Brain (organoid and tissue), 16 donors: ENCODE measurements at places on chromosomes 5 and 9. TPM values are rescaled to one million over a fixed set of nuclear protein-coding genes. Genes with fewer than 3 reads are reported as not detected.

CRHBP gene
- polyA plus RNA-seq = 2.2 TPM

GRCh38 chr5:147465747-147466146 is 44.1 kb downstream of the DPYSL3 start:
- DNase-seq = no peak

DNA sequence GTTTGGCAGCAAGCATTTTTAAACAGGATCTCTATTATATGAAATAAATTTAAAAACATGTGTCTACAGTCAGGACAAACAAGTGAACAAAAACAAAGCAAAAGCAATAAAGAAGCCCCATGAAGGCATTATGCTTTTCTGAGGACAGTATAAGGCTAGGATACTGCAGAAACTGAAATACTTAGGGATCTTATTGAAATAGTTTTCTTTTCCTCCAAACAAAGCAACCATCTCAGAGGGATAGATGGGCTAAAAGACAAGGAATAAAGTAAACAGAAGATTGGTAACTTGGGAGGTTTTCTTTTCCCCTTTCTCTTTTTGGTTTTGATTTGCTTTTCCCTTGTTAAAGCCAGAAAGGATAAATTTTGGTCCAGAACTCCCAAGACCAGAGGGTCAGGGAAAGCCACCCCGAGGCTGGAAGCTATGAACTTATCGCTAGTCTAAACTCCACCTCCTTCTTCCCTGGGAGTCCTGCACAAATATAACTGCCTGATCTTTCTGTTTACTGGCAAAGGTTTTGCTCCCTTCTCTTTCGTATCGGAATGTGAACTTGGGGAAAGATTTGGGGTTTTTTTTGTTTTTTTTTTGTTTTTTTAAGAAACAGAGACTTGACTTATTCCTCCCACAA is 164.0 kb downstream of the GHR start:
- DNase-seq = no peak

- no peak for DNase-seq
These were observed 168.3 kb upstream of the RASA1 start for GRCh38 chr5:87099291-87099839.

GRCh38 chr9:115691693-115692092 is 461.9 kb upstream of the PAPPA start:
- DNase-seq = no peak

DAB2 gene
- 4.5 TPM for polyA plus RNA-seq

HEMGN gene
- polyA plus RNA-seq = not detected

GRCh38 chr5:141574122-141574510 is 44.7 kb downstream of the DIAPH1 start:
- DNase-seq = no peak

DNA sequence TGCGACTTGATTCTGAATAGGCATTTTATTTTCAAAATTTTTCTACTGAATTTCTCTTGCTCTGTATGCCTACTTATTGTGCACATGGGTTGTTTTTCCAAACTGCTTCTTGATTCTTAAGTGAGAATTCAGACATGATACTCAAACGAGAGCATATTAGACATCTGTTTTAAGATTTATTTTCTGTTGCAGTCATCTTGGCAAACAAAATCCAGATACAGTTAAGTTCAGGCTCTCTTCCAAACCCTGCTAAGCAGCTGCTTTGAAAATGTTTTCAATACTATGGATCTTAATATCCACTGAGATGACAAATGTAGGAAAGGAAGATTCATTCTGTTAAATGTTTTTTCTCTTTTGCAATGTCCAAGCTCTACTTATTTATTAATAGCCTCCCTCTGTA is 4.5 kb downstream of the TMEM215 start:
- no peak for DNase-seq

DNA sequence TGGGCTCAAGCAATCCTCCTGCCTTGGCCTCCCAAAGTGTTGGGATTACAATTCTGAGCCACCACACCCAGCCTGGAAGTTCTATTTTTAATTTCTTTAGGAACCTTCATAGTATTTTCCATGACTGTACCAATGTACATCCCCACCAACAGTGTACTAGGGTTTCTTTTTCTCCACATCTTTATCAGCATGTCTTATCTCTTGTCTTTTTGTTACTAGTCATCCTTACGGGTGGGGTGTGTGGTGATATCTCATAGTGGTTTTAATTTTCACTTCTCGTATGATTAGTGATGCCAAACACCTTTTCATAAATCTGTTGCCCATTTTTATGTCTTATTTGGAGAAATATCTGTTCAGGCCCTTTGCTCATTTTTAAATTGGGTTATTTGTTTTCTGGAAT is 123.0 kb upstream of the MEF2C start:
- DNase-seq = no peak

TRIM52 gene
- polyA plus RNA-seq = 3.1 TPM

DNA sequence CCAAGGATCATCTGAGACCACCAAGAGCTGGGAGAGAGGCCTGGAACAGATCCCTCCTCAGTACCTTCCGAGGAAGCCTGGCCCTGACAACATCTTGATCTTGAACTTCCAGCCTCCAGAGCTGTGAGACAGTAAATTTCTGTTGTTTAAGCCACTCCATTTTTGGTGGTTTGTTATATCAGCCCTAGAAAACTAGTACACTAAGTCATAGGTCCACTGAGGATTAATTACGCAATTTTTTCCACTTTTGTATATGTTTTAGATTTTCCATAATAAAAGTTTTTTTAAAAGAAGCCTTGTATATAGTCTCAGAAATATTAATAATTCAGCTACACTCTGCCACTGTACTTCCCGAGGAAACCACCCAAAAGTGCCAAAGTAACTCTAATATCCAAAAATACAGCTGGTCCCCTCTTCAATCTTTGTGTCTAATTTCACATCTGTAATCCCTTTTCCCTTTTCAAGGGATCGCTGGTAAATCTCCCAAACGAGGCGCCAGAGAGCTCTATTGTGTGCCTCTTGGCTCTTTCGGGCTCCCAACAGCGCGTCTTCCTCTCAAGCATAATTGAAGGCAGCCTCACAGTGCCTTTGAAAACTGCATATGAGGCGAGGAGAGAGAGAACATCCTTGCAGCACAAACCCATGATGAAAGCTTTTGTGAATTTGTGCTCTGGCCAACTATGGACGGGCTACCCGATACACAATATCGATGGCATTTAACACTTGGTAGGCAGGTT is 32.7 kb downstream of the PRUNE2 start:
- DNase-seq = peak; percentile 62

DNA sequence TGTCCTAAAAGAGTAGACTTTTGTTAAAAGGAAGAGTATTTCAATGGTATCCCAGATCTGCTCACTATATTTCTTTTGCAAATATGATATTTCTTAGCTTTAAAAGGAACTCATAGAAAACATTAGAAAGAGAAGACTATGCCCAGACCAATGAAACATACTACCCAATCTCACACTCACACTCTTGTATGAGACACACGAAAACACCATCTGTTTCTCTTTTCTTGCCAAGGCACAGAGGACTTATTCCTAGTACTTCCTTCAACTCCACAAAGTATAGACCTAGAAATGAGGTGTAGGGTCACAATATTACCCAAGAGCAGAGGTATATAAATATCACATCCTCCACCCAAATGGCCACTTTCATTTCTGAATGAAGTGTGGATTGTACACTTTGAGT is 292.4 kb upstream of the ACO1 start:
- no peak for DNase-seq

HAVCR2 gene
- 2.8 TPM for polyA plus RNA-seq

DNA sequence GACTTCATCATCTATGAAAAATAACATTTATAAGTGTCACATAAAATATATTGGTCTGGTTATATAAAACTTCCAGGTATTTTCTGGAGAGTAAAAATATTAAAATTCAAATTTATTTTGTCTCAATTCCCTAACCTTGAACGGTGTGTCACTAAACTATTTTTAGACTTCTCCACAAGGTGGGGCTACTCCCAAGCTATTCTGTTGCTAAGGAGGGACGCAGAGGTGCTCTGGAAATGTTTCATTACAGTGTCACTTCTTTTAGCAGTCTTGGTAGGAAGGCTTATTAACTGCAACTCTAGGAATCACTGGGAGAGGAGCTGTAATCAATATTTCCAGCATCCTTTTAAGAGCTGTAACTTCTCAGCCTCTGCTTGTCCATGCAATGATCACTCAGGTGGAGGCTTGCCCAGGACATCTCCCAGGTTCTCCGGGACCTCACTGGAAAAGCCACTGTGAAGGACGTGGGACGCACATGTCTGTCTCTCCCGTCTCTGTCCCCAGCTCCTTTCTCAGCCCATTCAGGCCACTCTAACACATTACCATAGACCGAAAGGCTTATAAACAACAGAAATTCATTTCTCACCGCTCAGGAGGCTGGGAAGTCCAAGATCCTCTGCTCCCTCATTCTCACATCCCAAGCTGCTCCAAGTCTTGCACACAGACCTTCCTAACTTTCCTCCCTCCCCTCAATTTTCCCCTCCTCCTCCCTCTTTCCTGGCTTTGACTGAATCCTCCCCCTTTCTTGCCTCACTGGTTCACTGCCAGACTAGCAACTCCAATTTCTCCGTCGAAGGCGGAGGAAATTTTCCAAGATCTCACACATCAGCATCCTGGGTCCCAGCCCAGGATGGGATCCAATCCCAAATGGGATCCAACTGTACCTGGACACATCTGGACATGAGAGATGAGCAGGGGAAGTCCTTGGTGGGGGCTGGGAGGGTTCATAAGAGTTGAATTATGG is 32.7 kb upstream of the DNAH5 start:
- peak; percentile 36 for DNase-seq

SH3GL2 gene
- polyA plus RNA-seq = 58.4 TPM

DNA sequence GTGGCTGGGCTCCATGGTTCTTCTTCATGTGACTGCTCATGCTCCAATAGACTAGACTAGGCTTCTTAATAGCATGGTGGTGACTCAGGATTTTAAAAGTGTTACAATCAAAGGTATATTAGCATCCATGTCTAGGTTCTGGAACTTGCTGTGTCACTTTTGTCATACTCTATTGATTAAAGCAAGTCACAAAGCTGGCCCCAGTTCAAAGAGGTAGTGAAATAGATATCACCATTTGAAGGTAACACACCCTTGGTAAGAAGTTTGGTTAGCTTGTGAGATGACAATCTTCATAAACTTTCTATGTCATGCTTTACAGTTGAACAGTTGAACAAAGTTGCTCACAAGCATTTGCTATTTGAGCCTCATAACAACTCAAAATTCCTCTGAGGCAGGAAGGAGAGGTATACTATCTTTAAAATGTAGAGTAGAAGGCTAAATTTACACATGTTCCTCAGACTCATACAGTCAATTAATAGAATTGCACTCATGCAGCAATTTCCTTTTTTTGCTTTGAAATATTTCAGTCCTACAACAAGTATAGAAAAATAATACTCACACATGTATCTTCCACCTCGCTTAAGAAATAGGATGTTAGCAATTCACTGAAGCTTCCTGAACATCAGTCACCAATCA is 56.8 kb upstream of the TMEM252 start:
- no peak for DNase-seq

- DNase-seq = no peak
These were observed 341.7 kb downstream of the KIAA0825 start for GRCh38 chr5:94276751-94277150.

CPLANE1 gene
- 4.0 TPM for polyA plus RNA-seq

DNA sequence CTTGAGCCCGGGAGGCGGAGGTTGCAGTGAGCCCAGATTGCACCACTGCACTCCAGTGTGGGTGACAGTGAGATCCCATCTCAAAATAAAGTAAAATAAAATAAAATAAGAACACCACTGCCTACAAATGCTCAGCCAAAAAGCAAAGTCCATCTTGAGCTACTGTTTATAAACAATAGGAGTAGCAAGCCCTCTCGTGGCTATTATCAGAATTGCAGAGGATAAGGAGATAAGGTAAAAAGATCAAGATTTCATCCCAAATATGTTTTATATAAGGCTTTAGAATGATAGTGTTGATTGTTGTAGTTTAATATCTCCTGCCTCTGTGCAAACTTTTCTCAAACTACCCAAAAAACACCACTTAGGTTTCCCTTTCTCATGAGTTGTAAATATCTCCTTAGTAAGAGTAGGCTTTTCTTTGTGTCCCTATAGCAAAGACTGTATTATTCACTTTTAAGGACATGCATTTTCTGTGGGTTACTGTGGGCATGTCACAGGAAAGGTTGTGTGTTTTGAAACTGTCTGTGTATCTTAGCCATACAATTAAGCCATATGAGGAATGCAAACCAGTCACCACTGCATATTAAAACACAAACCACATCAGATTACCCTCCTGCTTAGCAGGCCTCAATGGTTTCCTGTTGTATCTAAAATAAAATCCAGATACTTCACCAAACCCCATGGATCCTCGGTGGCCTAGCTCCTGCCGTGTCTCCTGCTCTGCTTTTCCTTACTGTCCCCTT is 31.8 kb upstream of the CKS2 start:
- peak; percentile 89 for DNase-seq

DNA sequence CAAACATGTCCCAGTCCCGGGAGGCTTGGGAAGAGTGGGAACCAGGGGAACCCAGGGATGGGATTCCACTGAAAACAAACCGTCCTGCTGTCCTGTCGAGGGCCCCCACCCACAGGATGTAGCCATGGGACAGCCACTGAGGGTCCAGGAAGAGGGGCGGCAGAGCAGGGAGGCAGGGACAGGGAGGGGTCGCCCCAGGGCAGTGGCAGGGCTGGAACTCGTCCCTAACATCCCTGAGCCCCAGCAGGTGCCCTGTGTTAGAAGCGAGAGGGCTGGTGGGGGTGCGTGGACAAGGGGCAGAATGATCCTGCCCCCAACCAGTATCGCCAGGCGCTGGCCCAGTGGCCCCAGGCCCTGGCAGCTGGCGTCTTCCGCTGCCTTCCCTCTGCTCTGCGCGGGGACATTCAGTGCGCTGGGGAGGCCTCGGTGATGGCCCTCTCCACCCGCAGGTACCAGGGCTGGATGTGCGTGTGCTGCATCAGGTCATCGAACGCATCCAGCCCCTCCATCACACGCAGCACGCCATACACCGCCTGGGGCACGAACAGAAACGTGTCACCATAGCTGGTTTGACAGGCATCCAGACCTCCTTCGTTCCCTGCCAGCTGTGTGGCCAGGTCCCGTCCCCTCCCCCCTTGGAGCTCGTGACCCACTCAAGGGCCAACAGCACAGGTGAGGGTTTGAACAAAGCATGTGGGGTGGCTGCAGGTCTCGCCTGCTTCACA is 6.6 kb downstream of the PTGES2 start:
- no peak for DNase-seq

GLRA1 gene
- polyA plus RNA-seq = not detected

PRXL2C gene
- polyA plus RNA-seq = 3.9 TPM

IFNA21 gene
- polyA plus RNA-seq = not detected

- DNase-seq = no peak
These were observed 28.2 kb upstream of the SMAD5 start for GRCh38 chr5:136104306-136104965.

KCTD16 gene
- polyA plus RNA-seq = 4.0 TPM

DNA sequence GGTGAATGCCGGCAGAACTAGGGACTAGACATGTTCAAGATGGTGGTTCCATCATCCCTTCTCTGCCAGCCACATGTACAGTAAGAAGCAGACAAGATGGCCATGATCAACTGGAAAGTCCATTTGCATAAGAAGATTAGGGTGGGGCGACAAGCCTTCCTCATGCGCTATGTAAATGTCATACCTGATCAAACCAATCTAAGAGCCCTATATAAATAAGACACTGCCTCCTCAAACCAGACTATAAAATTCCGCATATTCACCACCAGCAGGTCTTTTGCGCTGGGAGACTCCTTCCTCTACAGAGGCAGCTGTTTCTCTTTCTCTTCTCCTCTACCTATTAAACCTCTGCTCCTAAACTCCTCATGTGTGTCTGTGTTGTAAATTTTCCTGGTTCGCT is 53.8 kb downstream of the TIMD4 start:
- DNase-seq = no peak
